ENCODE measurements at places on chromosomes 1 and 21. TPM values are rescaled to one million over a fixed set of nuclear protein-coding genes. Genes with fewer than 3 reads are reported as not detected.
A peak's percentile ranks its signal among the peaks of the same experiment; 100 is the strongest.

Gene FRRS1
- 1.2 TPM for total RNA-seq

GRCh38 chr21:14215971-14216641 lies at the start of gene RBM11:
Gene RBM11, plus strand, starts transcription at chr21:14216157. Its CDS starts 30 bp downstream, at chr21:14216187.
- DNase-seq, result peak; percentile 62

- no peak for DNase-seq
Measured at GRCh38 chr1:160558660-160559380, 20.5 kb downstream of the CD84 start.

DNA sequence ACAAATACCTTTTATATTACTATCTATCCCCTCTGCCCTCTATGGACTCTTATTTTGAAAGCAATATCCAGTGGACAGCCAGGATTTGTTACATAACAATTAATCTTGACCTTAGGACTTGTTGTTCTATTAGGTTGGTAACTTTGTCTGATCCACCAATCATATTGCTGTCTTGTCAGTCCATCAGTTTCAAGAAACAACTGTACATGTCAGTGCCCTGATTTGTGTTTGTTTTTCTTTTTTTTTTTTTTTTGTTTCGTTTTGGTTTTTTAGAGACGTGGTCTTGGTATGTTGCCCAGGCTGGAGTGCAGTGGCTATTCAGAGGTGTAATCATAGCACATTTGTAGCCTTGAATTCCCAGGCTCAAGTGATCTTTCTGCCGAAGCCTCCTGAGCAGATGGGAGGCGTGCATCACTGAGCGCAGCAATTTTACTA lies 1.5 kb upstream of the SCP2 start:
- DNase-seq, result no peak
